ENCODE measurements at places on chromosomes 13 and 19. TPM values are rescaled to one million over a fixed set of nuclear protein-coding genes. Genes with fewer than 3 reads are reported as not detected.

DNA sequence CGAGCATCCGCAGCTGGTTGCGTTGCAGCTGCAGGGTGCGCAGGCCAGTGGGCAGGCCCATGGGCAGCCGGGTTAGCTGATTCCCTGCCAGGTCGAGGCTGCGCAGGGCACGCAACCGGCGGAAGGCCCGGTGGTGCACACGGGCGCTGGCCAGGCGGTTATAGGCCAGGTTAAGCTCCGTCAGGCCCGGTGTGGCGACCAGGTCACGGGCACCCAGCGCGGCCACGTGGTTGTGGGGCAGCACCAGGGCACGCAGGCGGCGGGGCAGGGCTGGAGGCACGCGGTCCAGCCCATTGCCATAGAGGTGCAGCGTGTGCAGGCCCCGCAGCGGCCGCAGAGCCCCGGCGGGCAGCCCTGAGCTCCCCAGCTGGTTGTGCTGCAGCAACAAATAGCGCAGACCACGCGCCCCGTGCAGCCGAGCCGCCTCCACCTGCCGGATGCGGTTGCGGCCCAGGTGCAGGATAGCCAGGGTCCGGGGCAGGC lies 5.3 kb downstream of the PODNL1 start:
- peaks cover 10% of the 10 kb centered on the region for H3K27me3 ChIP-seq
- no peak overlapping the region for H3K4me3 ChIP-seq
- H3K4me1 ChIP-seq, result peaks cover 4% of the 10 kb centered on the region
- no peak for DNase-seq

The SPRY2 gene
- 27.9 TPM for total RNA-seq

- no peaks in the 10 kb centered on the region for H3K27me3 ChIP-seq
- no peaks in the 10 kb centered on the region for H3K4me1 ChIP-seq
These were observed 1606.3 kb upstream of the MIR17HG start for GRCh38 chr13:89740994-89741685.

DNA sequence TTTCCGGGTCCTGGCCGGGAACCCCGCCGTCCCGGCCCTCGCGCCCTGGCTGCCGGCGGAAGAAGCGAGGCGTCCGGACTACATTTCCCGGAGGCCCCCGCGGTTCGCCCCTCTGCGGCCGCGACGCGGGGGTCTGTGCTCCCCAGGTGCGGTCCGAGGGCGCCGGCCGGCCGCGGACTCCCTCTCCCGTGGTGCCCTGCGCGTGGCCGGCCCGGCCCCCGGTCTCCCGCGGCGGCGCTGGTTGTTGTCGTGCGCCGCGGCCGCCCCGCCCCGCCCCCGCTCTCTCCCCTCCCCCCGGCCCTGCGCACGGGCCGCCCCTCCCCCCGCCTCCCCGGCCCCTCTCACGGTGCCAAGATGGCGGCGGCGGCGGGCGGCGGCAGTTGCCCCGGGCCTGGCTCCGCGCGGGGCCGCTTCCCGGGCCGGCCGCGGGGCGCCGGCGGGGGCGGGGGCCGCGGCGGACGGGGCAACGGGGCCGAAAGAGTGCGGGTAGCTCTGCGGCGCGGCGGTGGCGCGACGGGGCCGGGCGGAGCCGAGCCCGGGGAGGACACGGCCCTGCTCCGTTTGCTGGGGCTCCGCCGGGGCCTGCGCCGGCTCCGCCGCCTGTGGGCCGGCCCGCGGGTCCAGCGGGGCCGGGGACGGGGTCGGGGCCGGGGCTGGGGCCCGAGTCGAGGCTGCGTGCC lies at the start of gene KMT2B:
Gene KMT2B (plus strand): TSS at position 339 of the 680 bp plus-strand sequence. CDS start 16 bp downstream, at position 355.
- H3K4me1 ChIP-seq, result peaks cover 3% of the 10 kb centered on the region
- peak; percentile 98 for DNase-seq
- no peaks in the 10 kb centered on the region for H3K36me3 ChIP-seq
- H3K27me3 ChIP-seq, result no peaks in the 10 kb centered on the region
- H3K27ac ChIP-seq, result peak within 1 kb of the TSS; percentile 90

The SIGLEC9 gene
- total RNA-seq, result 1.3 TPM

DNA sequence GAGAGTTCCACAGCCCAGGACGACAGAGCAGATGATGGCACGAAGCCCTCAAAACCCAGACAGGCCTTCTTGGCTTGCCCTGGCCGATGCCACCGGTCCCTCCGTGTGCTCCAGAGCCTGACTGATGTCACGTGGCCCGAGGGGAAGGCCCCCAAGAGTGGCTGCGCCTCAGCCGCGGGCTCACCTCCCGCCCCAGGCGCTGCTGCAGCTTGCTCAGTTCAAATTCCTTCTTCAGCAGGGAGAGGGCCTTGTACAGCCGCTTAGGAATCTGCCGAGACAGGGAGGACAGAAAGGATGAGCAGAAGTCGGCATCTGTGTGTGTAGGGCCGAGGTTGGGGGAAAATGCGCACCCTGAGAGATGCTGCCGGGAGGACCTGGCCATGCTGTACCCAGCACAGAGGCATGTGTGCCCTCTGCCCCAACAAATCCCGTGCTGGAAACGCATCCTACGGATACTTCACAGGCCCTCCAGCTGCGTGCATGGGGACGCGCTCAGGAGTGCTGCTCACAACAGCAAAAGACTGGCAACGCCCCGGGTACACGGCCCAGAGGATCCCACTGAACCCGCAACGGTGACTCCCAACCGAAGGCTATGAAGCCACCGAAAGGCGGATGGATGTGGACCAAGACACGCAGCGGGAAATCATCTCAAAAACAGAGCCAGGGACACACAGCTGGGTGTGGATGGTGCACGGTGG lies 12.9 kb downstream of the LONP1 start:
- peaks cover 88% of the 10 kb centered on the region for H3K36me3 ChIP-seq
- DNase-seq, result no peak
- H3K27ac ChIP-seq, result no peak overlapping the region
- H3K4me1 ChIP-seq, result no peaks in the 10 kb centered on the region

The LGI4 gene
- 3.5 TPM for total RNA-seq

DNA sequence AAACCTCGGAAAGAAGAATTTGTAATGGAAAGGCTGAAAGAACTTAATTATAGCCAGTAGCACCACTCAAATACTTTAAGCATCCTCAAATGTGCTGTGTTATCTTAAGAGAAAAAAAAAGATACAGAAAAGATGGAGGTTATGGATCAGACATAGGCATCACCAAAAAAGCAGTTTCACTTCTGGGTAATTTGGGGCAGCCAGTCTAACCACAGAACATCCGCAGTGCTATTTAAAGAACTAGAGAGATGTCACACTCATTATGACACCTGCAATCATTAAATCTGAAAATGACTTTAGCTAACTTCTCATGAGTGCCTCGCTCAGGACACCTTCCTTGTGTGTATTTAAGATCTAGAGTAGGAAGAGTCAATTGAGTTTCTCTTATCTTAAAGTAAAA lies 211.8 kb downstream of the RBM26 start:
- H3K4me3 ChIP-seq, result no peak overlapping the region
- H3K27me3 ChIP-seq, result no peaks in the 10 kb centered on the region
- DNase-seq, result no peak
- H3K36me3 ChIP-seq, result no peaks in the 10 kb centered on the region

DNA sequence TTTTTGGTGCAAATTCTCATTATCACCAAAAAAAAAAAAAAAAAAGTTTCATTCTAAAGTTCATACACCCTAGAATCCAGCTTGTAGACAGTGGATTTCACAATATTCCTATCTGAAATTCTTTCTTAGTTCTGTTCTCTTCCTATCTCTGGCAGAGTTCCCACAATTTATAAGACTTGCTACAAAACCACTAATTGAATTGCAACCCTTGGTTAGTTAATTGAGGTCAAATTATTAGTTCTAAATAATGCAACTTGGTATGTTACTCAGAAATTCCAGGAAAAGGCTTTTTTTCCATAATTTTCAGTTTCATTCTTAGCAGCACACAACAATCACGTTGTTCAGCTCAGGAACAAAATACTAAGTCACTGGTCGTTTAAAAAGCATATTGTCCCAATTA lies 58.5 kb downstream of the SPATA13 start:
- H3K27ac ChIP-seq, result no peak overlapping the region
- DNase-seq, result no peak
- H3K4me3 ChIP-seq, result no peak overlapping the region

- H3K27ac ChIP-seq, result no peak overlapping the region
These were observed 73.5 kb upstream of the IRS2 start for GRCh38 chr13:109859898-109860297.

DNA sequence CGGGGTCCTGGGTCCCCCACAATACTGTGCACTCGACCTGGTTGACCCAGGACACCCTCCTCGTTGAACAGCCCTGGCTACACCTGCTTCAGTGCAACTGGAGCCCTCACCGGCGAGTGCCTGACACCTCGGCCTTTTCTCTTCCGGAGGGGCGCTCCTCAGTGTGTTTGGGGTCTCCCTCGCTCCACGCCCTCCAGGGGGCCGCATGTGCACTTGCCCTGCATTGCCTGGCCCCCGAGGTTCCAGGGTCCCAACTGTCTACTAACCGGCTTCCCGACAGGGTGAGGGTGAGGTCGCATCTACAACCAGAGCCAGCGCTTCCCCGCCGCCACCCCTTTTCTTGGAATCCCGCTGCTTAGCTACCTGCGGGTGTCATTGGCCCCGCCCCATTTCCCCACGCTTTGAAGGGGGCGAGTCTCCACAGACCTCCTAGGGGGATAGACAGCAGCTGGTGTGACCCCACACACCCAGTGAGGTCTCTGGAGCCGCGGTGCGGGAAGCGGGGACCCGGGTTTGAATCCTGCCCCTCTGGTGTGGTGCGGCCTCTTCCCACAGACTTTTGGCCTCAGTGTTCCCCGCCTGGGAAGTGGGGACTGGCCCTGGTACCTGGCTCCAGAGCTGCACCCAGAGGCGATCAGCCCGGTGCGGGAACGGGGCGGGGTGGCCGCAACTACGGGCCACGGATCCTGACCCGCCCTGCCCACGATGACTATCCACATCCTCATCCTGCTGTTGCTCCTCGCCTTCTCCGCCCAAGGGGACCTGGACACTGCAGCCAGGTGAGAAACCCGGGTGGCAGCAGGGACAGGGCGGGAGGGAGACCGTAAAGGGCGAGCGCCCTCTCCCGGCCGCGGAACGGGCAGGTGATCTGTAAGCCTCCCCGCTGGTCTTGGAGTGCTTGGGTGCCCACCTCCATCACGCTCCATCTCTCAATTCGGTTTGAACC lies at the start of gene ADM5:
Gene ADM5 (plus strand): TSS at position 462 of the 946 bp plus-strand sequence. CDS start 244 bp downstream, at position 706.
- H3K4me3 ChIP-seq, result peak within 1 kb of the TSS; percentile 60
- H3K36me3 ChIP-seq, result peaks cover 30% of the 10 kb centered on the region
- H3K4me1 ChIP-seq, result peaks cover 40% of the 10 kb centered on the region
- peak; percentile 58 for DNase-seq

- no peaks in the 10 kb centered on the region for H3K36me3 ChIP-seq
- H3K27me3 ChIP-seq, result no peaks in the 10 kb centered on the region
- H3K27ac ChIP-seq, result no peak overlapping the region
- peaks cover 12% of the 10 kb centered on the region for H3K4me1 ChIP-seq
These were observed 96.3 kb upstream of the FNDC3A start for GRCh38 chr13:48879432-48879831.

DNA sequence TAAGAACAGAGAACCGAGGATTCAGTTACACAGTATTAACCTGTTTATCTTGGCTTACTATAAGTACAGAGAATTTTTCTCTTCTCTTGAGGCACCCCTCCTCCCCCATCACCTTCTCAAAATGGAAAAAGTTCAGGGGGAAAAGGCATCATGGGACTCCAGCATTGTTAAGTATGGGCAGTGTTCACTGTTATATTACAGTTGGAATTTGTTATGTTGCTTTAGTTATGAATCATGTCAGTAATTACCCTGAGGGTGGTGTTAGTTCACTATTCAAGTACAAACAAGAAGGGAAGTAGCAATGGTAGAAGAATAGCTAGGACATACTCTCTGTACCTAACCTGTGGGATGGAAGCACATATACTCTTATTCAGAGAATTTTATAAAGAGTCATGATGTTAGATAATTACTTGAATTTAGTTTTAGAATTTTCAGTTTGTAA lies 12.0 kb downstream of the LPAR6 start:
- no peak overlapping the region for H3K4me3 ChIP-seq
- peaks cover 1% of the 10 kb centered on the region for H3K36me3 ChIP-seq
- peak overlapping the region; percentile 65 for H3K27ac ChIP-seq
- no peaks in the 10 kb centered on the region for H3K27me3 ChIP-seq

DNA sequence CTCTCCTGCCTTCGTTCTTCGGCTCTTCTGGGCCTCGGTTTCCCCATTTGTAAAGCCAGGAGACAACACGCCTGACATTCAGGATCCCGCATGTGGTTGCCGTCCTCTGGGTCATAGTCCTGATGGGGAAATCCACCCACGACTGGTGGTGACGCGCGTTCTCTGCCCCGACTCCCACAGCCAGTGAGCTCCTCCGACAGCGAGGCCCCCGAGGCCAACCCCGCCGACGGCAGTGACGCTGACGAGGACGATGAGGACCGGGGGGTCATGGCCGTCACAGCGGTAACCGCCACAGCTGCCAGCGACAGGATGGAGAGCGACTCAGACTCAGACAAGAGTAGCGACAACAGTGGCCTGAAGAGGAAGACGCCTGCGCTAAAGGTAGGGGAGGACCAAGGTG lies 16.4 kb downstream of the HDGFL2 start:
- H3K4me1 ChIP-seq, result no peaks in the 10 kb centered on the region
- H3K4me3 ChIP-seq, result no peak overlapping the region
- no peak overlapping the region for H3K27ac ChIP-seq
- no peaks in the 10 kb centered on the region for H3K27me3 ChIP-seq
- H3K36me3 ChIP-seq, result peaks cover 41% of the 10 kb centered on the region
- no peak for DNase-seq

DNA sequence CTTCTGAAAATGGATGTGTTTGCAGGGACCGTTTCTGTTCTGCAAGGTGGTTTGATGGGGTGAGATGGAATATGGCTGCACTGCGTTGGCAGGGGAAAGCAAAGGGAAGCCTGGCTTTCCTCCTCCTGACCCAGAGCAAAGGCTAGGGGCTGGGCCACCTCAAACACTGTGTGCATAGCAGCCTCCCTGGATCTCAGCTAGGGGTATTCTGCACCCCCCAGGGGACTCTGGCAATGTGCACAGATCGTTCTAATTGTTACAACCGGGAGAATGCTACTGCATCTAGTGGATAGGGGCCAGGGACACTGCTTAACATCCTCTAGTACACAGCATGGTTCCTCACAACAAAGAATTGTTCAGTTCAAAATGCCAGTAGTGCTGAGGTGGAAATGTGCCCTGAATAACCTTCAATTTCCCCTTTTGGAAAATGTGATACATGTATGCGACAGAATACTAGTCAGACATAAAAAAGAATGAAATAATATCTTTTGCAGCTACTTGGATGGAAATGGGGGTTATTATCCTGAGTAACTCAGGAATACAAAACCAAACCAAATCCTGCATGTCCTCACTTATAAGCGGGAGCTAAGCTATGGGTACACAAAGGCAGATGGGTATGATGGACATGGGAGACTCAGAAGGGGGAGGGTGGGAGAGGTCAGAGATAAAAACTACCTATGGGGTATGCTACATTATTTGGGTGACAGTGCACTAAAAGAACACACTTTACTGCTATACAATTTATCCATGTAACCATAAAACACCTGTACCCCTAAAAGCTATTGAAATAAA lies 671.2 kb downstream of the UQCRFS1 start:
- no peak for DNase-seq
- H3K27ac ChIP-seq, result no peak overlapping the region

DNA sequence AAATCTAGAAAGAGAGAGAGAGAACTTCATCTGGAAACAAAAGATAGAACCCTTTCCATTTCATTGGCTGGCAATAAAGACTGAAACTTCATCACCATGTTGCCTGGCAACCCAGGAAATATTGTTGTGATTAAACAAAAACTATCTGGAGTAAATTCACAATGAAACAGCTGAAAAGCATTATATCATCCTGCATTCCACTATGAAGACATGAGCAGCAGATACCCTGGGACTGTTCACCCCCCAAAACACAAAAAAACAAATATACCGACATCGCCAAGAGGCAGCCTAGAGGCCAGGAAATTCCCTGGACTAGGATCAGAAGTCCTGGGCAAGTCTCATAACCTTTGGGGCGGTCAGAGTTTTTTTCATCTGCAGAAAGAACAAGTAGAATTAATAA lies 158.3 kb downstream of the FOXO1 start:
- no peaks in the 10 kb centered on the region for H3K36me3 ChIP-seq
- H3K4me1 ChIP-seq, result no peaks in the 10 kb centered on the region
- DNase-seq, result no peak
- H3K27ac ChIP-seq, result no peak overlapping the region
- no peaks in the 10 kb centered on the region for H3K27me3 ChIP-seq

The DPF1 gene
- not detected for total RNA-seq

All from heart left ventricle (tissue), 16 donors.